ENCODE measurements at places on chromosomes 13 and 19.

GRCh38 chr13:77172650-77173049 is 145.7 kb upstream of the FBXL3 start:
- DNase-seq, result no peak

- no peak for DNase-seq
Observed at GRCh38 chr13:21465710-21466160, 6.6 kb upstream of the ZDHHC20 start.

DNA sequence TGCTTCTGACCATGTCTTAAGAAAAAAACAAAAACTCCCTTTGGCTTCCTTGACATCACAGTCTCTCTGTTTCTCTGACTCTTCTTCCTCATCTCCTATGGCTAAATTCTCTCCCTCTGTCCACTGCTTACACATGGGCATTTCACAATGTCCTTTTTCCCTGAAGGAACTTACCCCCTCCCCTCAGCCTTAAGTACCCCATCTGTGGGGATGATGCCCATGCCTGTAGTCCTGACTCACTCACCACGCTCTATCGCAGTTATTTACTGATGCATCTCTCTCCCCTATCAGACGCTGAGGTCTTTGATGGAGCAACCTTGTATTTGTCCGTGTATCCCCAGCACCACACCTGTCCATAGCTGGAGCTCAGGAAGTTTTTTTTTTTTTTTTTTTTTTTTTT is 32.4 kb downstream of the ACTN4 start:
- DNase-seq, result no peak

GRCh38 chr19:6813659-6814058 is 41.2 kb downstream of the VAV1 start:
- no peak for DNase-seq

- DNase-seq, result no peak
Observed at GRCh38 chr13:111201304-111201940, 86.3 kb downstream of the ARHGEF7 start.

- no peak for DNase-seq
Observed at GRCh38 chr19:5641171-5641570, 18.3 kb downstream of the SAFB start.

- DNase-seq, result no peak
Observed at GRCh38 chr13:22929381-22930126, 251.2 kb upstream of the SGCG start.

- no peak for DNase-seq
Observed at GRCh38 chr19:33902802-33903488, 106.3 kb downstream of the KCTD15 start.

GRCh38 chr13:91361755-91362271 is 14.3 kb downstream of the MIR17HG start:
- DNase-seq, result no peak

GRCh38 chr13:91398413-91399188 is at the start of gene GPC5:
GPC5 (plus strand) TSS chr13:91398621.
- peak; percentile 61 for DNase-seq

DNA sequence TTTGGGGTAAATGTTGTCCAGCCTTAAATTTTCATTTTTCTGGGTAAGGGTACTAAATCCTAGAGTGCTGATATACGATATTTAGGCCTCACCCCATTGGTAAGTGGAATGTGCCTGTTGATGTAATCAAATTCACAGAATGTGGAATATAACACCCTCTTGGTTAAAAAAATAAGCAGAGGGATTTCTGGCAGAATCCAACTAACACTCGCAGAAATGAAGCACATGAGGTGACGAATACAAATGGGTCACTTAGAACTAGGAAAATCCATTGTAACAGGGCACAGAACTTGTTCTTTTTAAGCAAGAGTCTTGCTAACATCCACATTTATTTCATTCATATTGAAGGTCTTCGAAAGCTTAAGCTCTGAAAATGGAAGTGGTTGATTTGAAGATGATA is 320.3 kb downstream of the SHISA2 start:
- no peak for DNase-seq

All from stimulated activated CD8-positive, alpha-beta memory T cell treated with anti-CD3 and anti-CD28 coated beads, Interleukin-7, amount 100 ng/mL, for 24 hours (primary cell).